ENCODE measurements at places on chromosomes 1 and 21.

DNA sequence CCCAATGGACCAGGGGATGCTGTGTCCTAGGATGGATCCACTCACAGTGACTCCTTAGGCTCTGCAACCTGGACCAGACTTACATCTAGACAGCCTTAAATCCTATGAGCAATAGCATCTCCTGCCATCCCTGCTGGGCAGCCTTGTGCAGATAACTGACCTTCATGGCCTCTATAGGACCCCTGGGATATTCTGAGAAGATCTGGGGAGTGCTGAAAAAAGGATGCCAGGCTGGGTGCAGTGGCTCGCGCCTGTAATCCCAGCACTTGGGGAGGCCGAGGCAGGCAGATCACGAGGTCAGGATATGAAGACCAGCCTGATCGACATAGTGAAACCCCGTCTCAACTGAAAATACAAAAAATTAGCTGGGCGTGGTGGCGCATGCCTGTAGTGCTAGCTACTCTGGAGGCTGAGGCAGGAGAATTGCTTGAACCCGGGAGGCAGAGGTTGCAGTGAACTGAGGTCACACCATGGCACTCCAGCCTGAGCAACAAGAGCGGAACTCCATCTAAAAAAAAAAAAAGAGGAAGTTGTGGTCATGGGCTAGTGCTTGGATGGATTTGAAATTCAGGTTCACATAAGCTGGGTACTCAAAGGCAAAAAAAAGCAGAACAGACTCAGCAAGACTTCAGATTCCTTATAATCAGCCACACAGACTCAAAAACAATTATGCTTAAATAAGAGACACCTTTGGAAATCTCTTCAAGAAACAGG lies 10.9 kb upstream of the SH2D1B start:
- no peak for DNase-seq

DNA sequence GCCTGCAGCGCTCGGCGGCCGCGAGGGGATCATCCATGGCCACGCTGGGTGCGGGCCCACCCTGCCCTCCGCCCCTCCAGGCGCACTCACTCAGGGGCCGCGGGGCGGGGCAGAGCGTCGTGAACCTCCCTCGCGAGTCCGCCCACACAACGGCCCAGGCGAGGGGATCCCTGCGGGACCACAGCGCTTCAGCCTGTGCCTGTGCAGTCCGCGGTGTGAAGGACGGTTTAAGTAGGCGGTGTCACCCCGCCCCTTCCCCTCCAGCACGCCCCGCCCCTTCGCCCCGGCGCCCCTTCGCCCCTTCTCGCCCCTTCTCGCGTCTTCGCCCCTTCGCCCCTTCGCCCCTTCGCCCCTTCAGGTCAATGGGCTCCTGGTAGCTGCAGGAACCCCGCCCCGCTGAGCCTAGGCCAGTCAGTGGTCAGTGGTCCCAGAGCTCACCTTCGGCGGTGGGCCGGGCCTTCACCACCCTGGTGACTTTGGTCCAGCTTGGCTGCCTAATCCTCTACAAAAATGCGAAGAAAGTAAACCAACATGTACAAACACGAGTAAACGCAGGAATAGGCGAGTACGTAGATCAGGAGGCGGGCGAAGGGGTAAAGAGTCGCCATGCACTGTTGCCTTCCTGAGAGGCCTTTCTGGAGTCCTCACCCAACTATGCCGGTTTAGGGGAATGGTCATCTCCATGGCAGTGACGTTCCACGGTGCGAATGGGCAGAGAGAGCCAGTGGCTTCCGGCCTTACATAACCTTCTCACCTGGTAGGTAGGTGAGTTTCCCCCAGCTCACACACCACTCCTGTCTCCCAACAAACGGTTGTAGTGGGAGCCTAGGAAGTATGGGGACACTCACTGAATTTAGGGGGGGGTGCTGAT lies 19.6 kb upstream of the DMRTB1 start:
- DNase-seq: no peak

DNA sequence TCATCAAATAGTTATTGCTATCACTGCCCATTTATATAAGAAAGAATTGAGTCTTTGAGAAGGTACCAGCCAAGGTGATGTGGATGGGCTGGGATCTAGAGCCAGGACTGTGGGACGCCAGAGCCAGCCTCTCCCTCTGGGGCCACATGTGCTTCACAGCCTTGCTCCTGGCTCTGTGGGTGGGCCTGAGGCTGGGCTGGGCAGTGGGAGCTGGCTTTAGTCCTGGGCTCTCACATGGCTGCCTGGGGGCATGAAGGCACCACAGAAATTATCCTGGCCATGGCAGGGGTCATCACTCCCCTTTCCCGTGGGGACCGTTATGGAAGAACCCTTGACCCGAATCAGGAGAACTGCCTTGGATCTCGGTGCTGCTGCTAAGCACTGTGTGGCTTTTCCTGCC lies 203.1 kb downstream of the TRABD2B start:
- DNase-seq: no peak

- no peak for DNase-seq
Measured at GRCh38 chr1:192756314-192756713, 52.5 kb upstream of the RGS2 start.

DNA sequence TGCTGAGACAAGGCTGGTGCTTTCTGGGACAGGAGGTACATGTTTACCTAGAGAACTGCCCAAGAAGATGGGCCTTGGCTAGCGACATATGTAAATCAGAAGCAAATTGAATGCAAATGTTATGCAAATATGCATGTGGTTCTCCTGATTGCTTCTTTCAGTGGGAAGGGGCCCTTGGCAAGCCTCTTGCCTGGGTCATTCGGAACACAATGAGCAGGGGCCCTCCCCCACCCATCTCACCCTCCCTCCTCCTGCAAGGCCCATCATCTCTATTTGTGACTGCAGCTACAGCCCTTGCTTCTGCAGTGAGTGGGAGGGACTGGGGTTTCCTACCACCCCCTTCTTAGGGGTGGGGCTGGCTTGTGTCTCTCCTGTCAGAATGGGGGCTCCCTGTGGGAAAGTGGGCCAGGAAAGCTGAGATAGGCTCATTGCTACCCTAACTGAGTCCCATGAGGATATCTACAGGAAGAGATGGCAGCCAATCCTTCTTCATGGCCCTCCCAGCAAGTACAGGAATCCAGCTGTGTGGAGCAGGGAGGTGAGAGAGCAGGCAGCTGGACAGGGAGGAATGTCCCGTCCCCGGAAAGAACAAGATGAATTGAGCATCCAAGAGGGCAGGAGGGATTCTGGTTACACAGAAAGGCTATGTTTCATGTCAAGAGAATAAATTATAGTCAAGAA lies 31.0 kb downstream of the FOXD2 start:
- no peak for DNase-seq

DNA sequence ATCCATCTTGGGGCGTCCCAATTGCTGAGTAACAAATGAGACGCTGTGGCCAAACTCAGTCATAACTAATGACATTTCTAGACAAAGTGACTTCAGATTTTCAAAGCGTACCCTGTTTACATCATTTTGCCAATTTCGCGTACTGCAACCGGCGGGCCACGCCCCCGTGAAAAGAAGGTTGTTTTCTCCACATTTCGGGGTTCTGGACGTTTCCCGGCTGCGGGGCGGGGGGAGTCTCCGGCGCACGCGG lies 282 bp upstream of the SOD1 start:
- no peak for DNase-seq

DNA sequence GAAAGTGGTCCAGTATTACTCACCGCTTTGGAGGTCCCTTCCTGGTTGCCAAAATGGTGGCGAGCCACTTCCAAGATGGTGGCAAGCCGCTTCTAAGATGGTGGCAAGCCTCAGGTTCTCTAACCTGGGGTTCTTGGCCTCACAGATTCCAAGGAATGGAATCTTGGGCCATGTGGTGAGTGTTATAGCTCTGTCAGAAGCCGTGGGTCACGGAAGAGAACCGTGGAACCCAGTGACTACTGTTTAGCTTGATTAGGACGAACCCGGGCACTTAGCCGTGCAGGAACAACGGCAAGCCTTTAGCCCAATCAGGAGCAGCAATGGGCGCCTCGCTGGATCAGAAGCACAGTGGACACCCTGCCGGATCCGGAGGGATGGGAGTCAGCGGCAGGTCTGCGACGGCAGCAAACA lies 356.2 kb upstream of the TMPRSS15 start:
- DNase-seq: no peak

- no peak for DNase-seq
Measured at GRCh38 chr1:28819020-28819419, 7.0 kb downstream of the OPRD1 start.

DNA sequence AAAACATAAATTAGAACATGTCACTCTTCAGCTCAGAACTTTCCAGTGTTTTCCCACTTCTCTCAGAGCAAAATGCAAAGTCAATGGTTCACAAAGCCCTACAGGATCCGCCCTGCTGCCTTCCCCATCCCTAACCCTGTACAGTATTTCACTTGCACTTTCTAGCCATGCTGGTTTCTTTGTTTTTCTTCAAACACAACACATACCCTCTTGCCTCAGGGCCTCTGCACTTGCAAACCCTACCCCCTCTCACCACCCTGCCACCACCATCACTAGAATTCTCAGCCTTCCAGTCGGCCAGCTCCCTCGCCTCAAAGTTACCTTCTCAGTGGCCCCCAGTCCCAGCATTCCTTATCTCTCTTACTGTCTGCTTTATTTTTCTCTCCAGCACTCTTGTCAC lies 17.6 kb downstream of the TEX35 start:
- DNase-seq: no peak

DNA sequence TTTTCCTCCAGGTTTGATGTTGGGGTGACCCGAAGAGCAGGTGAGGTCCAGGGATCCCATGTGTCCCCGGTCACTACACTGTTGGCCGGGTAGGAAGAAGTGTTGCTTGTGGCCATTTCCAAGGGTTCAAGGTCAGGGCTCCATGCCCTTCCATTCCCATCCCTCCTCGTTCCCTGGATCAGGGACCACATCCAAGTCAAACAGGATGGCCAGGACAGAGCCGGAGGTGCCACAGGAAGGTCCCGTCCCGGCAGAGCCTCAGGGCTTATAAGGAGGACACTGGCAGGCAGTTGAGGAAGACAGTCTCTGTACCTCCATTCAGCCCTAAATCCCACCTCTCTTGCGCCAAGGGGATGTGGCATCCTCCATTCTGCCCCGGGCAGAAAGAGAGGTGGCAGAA lies 22.0 kb upstream of the FAM131C start:
- no peak for DNase-seq

DNA sequence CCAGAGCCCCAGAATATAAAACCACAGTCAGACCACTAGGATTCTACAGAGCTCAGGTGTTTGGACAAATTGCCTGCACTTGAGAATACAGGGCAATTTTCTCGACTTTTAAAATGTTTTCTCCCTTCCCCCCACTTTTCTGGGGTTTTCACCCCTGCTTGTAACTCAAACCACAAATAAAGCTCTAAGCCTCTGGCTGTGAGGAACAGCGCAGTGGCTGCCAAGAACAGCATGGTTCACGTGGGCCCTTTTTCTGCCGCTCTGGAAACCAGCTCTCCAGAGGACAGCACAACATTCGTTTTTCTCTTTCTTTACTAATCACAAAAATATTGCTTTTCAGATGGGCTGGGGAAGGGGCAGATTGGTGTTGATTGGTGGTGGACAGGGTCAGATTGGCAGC lies 102.2 kb upstream of the JUN start:
- DNase-seq: no peak

- no peak for DNase-seq
Measured at GRCh38 chr1:246450611-246451251, 56.3 kb downstream of the SMYD3 start.

GRCh38 chr1:68495968-68496679 lies 758 bp downstream of the DEPDC1 start:
- no peak for DNase-seq

DNA sequence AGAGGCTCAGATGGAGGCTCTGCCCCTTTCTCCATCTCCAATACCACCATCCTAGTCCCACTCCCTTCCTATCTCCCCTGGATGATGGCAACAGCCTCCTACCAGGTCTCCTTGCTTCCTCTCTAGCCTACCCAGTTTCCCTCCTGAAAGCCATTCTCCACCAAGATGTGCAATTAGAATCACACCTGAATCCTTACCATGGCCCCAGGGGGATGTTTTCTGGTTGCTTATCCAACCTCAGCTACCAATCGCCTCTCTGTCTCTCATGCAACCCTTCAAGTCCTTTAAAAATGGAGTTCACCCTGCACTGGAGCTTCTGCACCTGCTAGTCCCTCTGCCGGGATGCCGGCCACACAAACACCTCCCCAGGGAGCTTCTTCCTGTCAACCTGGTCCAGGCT lies 2.9 kb downstream of the RCAN1 start:
- no peak for DNase-seq

DNA sequence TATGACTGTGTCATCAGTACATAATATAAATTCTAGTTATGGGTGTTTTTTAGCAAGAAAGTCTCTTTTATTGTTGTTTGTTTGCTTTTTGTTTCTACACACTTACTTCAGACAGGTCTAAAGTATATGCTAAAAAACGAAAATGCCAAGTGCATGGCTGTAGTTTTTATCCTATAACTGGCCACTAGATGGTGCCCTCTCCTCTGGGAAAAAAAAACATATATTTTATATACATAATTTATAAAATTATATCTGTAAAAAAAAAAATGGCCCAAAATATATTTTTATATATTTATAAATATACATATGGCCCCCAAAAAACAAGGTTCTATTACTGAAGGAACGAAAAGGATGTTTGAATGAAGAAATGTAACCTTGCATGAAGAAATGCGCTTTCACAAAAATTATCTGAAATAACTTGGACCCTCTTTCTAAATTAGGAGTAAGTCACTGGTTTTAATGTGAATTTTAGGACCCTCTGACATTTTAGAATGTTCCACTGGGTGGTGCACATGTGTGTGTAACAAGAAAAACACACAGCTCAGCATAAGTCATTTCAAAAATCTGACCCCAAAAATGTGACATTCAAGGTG lies 93.5 kb downstream of the TTLL7 start:
- no peak for DNase-seq

DNA sequence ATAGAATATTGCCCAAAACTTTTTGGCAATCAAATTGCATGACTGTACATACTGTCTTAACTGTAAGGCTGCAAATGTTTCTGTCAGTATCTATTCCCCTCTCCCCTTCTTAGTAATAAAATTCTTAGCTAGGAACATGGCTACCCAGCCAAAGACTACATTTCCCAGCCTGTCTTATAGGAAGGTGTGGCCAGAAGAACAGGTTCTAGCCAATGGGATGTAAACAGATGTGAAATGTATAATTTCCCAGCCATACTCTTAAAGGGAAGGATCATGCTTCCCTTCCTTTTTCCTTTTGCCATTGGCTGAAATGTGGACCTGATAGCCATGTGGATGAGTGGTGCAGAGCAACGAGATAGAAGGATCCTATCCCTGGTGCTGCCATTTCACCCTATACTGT lies 7.0 kb upstream of the HIVEP3 start:
- no peak for DNase-seq

GRCh38 chr1:229279242-229279641 lies 8.3 kb downstream of the RAB4A start:
- no peak for DNase-seq

DNA sequence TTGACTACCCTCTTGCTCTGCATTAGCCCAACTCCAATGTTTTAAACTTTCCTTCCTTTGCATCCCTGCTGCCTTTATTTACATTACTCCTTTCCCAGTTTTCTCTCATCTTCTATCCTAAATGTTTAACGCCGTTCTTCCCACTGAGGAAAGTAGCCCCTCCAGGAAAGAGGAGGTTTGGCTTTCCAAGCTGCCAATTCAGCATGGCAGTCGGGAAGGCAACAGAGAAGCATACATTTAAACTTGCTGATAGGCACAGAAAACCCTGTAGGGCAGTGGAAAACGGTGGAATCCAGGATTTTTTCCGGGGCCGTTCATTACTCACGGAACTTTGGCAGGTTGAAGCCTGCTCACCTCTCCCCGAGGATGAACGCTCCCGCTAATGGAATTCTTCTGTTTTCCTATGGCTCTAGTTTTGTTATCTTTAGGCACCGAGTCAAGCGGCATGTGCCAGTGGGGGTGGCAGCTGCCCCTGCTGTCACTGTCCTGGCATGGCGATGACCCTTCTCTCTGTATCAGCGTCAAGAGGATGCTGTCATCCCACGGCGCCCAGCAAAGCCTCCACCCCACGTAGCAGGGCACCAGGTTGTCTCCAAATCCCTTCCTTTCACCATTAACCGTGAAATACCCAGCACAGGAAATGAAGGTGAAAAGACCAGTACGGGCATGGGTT lies 48.3 kb downstream of the ZBTB18 start:
- no peak for DNase-seq

Measured in stimulated activated CD4-positive, alpha-beta T cell treated with anti-CD3 and anti-CD28 coated beads, Interleukin-15, amount 100 ng/mL, for 48 hours (primary cell).